ENCODE measurements at places on chromosomes 7 and 10. TPM values are rescaled to one million over a fixed set of nuclear protein-coding genes. Genes with fewer than 3 reads are reported as not detected.

- no peak for DNase-seq
Observed at GRCh38 chr10:22505911-22506685, 160.8 kb downstream of the SPAG6 start.

Gene PGAM1
- total RNA-seq, result 156 TPM

Gene SRGN
- total RNA-seq, result 313 TPM

DNA sequence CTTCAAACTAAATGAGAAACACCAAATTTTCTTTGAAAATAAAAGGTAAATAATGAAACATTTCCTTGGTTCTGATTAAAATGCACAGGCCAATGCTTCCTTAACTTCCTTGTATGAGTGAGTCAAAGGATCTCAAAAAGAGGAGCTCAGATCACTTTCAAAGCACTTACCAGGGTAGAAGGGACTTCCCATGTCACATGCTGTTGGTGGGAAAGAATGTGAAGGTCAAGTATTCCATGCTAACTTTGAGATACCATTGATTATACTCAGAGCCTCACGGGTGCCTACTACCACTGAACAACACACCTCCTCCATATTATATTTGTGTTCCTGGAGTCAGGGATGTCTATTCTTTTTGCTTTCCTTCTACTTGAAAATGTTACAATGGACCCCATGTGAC is 233.5 kb upstream of the KIAA1217 start:
- DNase-seq, result no peak

DNA sequence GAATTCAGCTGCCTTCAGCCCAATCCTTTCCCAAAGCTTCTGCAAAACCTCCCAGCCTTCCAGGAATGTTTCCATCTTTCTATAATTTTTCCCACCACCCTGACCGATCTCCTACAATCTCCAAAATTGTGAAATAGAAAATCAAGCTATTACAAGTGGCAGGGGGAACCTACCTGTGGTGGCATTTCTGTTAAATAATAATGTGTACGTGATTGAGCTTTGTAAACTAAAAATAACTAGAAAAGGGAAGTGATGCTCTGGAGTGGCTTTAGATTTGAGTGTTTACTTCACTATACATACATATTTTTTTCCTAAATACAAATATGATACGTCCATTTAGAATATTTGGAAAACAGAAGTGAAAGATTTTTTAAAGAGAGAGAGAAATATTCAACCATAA is 593.6 kb downstream of the GRM8 start:
- no peak for DNase-seq

Gene HOXA3
- total RNA-seq, result 18.8 TPM

Gene ADRA2A
- total RNA-seq, result 8.5 TPM

Gene C1QL3
- total RNA-seq, result not detected

- DNase-seq, result no peak
Observed at GRCh38 chr10:102150970-102151773, 1.0 kb upstream of the NOLC1 start.

GRCh38 chr7:17234398-17235031 is 63.9 kb upstream of the AHR start:
- DNase-seq, result no peak

DNA sequence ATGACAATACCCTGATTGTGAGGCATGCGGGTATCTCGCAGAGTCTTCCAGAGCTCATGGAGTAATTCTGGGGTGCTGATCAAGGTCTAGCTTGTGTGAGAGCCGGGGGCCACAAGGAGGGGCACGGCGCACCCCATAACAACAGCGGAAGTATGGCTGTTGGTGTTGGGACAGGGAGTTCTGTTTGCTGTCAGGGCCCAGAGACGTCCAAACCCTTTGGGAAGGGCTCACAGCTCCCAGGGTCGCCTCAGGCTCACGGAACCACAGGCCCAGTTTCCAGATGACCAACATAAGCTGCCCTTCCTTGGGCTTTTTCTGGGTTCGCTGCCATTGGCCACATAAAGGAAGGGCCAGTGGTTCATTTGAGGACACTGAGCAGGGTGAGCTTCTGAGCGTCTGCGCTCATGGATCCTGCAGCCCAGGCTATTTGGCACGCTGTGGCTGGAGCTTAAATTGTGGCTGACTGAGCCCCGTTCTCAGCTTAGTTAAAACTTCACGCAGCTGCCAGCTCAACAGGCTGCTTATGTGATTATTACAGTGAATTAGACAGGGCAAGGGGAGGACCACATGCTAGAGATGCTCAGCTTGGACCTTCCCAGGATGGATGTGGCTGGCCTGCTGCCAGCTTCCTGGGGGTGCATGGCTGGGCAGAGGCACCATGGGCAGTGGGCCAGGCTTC is 92.3 kb downstream of the DNAJB6 start:
- no peak for DNase-seq

DNA sequence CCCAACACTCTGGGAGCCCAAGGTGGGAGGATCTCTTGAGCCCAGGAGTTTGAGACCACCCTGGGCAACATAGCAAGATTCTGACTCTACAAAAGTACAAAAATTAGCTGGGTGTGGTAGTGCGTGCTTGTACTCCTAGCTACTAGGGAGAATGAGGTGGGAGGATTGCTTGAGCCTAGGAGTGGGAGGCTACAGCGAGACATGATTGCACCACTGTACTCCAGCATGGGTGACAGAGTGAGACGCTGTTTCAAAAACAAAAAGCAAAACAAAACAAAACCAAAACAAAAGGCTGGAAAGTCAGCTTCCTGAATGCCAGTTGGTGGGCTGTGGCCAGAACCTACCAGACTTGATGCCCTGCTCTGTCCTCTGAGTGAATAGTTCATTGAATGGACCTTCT is 242.8 kb downstream of the PHTF2 start:
- DNase-seq, result no peak

- no peak for DNase-seq
Observed at GRCh38 chr10:132588301-132589013, 50.9 kb downstream of the INPP5A start.

DNA sequence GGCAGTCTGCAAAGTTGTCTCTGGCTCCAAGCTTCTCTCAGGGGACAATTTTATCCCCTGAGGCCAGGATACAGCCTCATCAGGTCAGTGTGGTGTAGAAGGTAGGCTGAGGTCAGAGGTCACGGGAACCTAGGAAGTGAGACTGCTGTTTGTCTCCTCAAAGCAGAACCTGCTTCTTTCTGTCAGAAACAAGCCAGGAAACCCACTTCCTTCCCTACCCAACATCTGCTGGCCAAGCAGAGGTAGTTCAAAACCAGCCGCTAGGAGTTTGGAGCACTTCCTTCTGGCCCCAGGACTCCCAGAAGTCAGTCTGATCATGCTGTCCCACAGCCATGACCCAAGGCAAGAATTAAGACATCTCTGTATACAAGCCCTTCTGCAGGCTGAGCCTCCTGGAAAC is 12.2 kb downstream of the CLRN3 start:
- DNase-seq, result no peak

Gene C10orf95
- not detected for total RNA-seq

- DNase-seq, result no peak
Observed at GRCh38 chr10:77308084-77308732, 329.4 kb downstream of the KCNMA1 start.

GRCh38 chr7:108078211-108078673 is 51.9 kb downstream of the LAMB4 start:
- DNase-seq, result no peak

DNA sequence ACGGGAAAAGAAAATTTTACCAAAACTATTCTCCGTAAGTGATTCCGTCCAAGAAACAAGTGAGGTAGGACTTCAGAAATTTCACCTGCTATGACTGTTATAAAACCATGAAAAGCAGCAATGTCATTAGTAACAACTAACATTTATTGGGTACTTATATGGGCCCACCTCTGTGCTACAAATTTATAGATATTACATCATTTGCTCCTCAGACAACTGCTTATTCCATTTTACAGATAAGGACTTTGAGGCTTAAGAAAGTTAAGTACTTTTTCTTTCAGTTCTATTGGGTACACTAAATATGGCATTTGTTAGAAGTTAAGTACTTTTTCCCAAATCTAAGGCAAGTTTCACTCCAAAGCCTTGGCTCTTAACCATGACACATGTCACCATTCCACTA is 36.3 kb downstream of the HACD1 start:
- no peak for DNase-seq

Gene TMEM26
- 0.22 TPM for total RNA-seq

- DNase-seq, result no peak
Observed at GRCh38 chr10:51876503-51876902, 177.1 kb upstream of the CSTF2T start.

Gene UCMA
- total RNA-seq, result not detected

DNA sequence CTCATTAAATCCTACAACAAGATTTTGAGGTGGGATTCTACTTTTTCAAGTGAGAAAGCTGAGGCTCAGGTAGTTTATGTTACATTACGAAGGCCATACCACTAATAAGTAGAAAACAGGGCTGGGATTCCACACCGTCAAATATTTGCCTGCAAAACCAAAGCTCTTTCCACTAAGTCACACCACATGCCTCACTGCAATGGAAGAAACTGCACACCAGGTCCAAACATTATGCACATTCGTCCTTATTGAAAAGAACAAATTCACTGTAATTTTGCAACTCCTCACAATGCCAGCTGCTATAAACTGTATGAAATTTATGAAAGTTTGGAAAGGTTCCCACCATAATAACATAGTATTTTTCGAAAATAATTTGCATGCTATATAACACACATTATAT is 66.5 kb downstream of the DGKB start:
- DNase-seq, result no peak

- peak; percentile 69 for DNase-seq
Observed at GRCh38 chr10:86376852-86377796, 10.5 kb upstream of the GRID1 start.

DNA sequence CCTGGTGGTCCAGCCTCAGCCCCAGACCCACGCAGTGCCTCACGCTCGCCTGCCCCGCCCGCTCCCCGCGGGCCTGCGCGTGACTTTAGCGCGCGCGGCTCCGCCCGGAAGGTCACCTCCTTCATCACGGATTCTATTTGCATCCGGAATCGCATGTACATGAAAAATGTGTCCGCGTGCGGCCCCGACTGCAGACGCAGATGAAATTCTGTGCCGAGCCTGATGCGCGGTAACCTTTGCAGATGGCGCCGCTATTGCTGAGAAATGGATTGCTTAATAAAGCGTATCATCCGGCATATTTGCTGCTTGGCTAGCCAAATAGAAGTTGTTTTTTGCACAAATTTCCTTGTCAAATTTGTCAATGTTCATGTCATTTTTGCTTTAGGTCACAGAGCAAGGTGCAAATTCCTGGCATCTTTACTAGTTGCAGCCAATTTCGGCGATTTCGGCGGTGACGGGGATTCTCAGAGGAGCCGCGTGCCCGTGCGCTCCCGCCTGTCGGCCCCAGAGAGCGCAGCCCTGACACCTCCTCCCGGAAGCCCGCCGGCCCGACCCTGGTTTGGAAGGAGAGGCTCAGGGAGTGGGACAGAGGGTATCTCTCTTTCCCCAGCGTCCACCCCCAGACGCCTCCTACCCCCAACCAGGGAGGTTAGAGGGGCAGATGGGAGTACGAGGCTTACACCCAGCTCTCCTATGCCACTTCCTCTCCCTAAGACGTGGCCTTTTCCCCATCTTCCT is 85.9 kb upstream of the PAX2 start:
- DNase-seq, result no peak

Gene GNG11
- 22.5 TPM for total RNA-seq

DNA sequence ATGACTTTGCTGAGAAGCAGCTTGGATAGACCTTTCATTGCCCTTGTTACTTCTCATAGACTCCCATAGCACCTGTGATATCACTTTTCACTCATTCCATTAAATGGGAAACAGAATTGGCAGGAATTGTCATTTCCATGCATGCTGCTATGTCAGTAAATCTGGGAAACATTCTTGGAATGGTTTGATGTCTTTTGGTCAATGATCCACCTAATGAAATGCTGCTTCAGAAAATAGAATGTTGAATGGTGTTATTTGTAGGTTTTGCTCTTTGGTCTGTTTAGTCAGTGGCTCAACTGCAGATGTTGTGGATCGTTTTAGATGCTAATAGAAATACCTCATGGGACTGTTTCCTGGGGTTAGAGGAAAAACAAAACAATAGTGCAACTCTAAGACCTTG is 127.8 kb downstream of the PLPP4 start:
- no peak for DNase-seq

- no peak for DNase-seq
Observed at GRCh38 chr7:121016966-121017365, 28.5 kb downstream of the CPED1 start.

Gene OR2A12
- not detected for total RNA-seq

DNA sequence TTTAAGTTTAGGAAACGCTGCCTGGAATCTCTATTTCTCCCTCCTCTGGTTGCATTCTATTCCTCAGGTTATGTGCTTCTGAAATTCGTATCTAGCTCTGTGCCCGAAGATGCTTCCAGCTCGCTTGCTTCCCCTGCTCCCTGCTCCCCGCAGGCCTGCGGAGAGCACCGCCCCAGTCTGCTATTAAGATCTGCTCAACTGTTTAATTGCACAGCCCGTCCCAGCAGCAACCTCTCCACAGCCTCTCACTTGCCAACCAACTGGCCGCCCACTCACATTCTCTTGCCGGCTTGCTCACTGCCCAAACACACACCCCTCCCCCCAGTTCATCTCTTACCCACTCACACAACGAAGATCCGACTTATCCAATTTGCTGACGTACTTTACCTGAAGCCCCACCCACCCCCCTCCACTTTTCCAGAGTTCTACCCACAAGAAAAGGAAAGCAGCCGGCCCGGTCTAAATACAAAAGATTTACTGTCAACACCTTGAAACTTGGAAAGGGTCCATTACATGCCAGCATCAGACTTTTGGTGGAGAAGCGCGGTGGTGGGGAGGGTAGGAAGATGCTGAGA is 167.3 kb upstream of the KLF14 start:
- DNase-seq, result peak; percentile 61

- DNase-seq, result no peak
Observed at GRCh38 chr7:2621948-2622640, 9.7 kb upstream of the TTYH3 start.

Gene JAZF1
- total RNA-seq, result 10.0 TPM

Gene RINT1
- 15.3 TPM for total RNA-seq

DNA sequence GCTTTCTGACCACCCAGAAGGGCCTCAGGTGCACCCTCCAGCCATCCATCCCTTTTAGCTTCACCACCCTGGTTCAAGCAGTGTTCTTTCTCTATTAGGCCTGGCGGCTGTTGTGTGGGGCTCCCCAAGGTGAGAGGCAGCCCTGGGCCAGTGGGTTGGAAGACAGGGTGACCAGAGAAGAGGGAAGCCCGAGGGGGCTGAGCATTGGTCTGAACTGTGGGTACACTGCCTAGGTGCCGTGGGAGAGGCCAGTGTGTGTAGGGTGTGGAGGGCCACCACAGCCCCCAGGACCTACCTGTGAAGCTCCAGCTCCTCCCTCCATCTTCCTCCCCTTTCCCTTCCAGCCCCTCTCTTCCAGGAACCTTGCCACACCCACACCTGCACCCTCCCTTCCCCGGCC is 9.1 kb upstream of the MTPAP start:
- no peak for DNase-seq

Measured in tibial nerve (tissue), 4 donors.